Stimulated activated CD8-positive, alpha-beta memory T cell treated with anti-CD3 and anti-CD28 coated beads, Interleukin-7, amount 100 ng/mL, for 4 hours (primary cell): ENCODE measurements at places on chromosomes 12 and 14.

DNA sequence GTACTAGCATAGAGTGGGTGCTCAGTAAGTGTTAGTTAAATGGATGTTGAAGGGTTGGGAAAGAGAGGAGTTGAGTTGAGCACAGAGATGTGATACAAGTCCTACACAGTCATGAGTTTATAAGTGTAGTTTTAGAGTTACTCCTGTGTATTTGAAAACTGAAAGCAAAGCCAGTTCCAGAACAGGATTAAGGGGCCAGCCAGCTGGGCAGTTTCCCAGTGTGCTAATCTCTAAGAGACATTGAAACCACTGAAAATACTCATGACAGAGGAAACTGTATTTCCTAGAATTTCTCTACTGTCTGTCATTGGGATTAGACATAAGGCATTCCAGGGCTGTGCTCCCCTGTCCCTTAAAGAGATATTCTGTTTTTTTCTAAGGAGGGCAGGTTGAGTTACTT is 101.0 kb downstream of the DERA start:
- no peak for DNase-seq

DNA sequence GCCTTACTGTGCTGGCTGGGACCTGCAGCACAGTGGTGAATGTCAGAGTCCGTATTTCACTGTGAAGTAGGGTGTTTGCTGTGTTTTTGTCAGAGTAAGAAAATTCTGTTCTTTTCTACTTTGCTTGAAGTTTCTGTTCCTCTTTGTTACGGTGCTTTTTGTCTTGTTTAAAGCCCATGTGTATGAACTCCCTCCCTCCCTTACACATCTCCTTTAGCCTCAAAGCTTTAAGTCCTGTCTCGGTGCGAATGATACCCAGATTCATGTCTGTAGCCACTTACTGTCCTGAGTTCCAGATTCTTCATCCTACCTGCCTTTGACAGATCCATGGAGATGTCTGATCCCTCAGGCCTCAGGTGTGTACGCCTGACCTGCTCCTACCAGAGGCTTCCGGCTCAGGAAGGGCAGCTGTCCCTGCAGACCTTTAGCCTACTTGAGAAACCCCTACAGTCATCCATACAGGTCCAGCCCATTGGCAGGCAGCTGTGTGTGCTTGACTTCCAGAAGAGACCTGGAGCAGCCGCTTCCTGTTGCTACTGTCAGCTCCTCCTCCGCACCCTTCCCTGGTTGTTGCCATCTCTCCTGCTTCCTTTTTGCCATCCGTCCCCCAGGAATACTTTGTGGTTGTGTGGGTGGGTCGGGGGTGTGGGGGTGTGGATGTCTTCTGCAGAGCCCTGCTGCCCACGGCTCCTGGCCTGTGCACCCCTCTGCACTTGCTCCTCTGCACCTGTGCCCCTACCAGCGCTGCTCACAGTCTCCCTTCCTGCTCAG is 72.9 kb downstream of the DDX51 start:
- DNase-seq: no peak

DNA sequence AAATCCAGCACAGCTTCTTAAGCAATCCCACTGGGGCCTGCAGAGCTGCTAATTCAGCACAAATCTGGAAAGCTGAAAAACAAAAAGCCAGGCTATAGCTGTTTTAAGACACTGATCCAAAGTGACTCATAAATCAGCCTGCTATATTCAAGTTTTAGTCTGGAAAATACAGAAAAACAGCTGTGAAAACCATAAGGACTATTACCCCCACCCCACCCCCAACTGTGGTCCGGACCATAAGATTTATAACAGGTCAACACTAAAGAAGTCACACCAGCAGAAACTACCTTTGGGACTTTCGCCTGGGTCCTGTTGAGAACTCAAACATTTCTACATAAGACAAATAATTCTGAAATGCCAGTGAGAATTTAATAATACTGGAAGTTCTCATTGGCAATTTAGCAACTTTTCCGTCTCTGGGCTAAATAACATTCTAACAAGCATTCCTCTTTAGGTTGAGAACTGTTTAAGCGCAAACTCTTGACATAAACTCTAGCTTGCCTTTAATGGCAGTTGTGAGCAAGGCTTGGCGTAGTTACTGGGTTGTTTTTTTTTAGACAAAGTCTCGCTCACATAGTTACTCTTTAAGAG is 3.3 kb downstream of the LRIG3 start:
- no peak for DNase-seq

GRCh38 chr12:94162108-94162507 is 13.7 kb downstream of the PLXNC1 start:
- no peak for DNase-seq

GRCh38 chr12:26845057-26845666 is 12.2 kb upstream of the ITPR2 start:
- no peak for DNase-seq

DNA sequence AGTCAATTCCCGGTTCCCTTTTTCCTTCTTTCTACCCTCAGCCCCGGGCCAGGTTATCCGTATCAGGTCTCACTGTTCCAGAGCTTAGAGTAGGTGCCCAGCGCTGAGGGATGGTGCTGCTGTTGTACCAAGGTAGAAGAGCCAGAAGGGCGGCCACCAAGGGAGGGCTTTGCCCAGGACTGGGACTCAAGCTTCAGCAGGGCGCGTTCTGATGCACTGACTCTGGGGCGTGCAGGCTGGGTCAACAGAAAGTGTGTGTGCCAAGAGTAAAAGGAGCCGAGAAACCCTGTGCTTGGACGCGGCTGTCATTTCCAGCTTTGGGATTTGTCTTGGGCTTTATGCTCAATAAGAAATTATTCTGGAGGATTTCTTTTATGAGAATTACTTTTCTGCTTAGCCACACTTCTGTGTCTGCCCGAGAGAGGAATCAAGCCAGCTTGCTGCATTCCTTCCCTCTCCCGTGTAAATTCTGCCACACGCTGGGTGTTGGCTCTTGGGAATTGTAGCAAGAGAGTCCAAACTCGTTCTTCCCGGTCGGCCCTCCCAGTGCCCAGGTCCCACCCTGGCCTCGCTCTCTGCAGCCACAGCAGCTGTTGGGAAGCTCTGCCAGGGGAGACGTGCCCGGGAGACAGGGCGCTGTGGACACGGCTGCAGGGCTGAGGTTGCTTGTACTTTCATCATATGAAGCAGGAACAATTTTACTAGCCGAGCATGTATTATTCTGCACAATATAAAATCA is 98.0 kb downstream of the FBXL14 start:
- DNase-seq: no peak

DNA sequence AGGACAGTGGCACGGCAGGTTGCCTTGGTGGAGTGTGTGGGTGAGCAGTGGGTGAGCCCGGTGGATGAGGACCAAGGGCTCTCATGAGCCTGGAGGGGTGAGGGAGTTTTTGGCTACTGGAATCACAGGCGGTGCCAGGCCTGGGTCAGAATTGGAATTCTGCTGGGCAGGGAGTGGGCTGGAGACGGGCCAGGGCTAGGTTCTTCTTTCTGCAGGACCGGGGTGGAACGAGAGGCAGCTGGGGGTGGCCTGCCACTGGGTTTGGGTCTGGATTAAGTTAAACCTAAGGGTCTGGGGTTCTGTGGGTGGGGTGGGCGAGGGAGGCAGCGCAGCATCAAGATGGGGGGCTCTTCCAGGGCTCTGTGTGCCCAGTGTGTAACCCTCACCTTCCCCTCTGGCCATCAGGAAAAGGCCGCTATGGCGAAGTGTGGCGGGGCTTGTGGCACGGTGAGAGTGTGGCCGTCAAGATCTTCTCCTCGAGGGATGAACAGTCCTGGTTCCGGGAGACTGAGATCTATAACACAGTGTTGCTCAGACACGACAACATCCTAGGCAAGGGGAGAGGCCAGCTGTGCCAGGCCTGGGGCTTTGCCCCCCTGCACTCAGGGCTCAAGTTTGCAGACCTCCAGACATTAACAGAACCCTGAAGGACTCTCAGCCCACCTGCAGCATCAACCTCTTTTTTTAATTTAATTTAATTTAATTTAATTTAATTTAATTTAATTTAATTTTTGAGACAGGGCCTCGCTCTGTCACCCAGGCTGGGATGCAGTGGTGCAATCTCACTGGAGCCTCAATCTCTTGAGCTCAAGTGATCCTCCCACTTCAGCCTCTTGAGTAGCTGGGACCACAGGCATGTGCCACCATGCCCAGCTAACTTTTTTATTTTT is 7.0 kb downstream of the ACVRL1 start:
- no peak for DNase-seq

- no peak for DNase-seq
Observed at GRCh38 chr14:22024137-22024536, 350.5 kb upstream of the OR4E1 start.

DNA sequence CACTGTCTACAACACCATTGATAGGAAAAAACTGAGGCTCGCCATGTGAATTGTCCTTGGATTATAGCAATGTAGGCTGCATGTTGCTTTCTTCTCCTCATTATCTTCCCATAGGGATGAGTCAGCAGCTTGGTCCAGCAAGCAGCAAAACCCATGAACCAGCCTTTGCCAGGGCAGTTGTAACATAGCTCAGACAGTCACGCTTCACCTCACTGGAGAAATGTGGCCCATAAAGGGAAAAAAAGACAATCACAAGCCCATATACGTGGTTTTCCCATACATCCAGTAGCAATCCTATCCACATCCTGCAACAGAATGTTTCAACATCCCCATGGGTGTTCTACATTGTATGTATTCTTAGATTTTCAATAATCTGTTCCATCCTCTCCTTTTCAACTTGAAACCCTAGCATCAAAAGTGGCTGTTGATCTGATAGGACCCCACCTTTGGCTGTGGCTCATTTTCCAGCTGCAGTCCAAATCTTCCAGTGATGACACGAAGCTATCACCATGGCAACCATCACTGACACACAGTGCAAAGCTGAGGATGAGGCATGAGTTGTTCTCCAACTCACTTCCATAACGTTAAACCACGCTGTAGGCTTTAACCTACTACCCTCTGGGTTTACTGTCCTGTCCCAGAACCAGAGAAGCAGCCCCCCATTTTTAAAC is 34.0 kb downstream of the GRIN2B start:
- no peak for DNase-seq

- no peak for DNase-seq
Observed at GRCh38 chr12:70367258-70368141, 1.4 kb downstream of the KCNMB4 start.

DNA sequence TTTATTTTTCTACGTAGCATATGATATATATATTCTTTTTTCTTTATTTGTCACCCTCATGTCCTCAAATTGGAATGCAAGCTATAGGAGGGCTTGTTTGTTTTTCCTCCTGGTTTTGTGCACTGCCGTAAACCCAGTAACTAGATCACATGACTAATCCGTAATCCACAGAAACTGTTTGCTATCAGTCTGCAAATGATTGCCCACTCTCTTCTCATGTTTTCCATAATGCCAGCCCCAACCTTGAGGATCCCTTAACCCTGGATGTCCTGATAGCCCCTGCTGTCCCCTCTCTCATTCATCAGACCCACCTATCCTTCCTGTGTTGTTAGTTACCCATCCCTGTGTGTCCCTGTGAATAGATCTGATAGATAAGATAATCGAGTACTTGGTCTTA is 94.0 kb downstream of the TSPAN9 start:
- no peak for DNase-seq

GRCh38 chr12:92912052-92912451 is 17.0 kb downstream of the EEA1 start:
- DNase-seq: no peak

DNA sequence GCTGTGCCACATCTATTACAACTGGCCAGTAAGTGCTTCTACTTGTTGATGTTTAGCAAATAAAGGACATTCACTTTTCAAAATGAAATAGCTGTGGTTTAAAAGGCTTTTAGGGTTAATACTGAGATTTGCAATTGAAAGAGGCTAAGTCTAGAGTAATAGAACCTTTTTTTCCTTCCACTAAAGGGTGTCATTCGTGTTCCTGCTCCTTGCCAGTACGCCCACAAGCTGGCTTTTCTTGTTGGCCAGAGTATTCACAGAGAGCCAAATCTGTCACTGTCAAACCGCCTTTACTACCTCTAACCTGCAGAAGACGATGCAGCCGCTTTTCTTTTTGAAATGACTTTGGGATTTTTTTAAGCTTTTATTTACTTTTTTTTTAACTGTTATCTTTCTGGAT is 33.6 kb downstream of the PIWIL1 start:
- no peak for DNase-seq

- no peak for DNase-seq
Observed at GRCh38 chr14:46057799-46058198, 593.8 kb downstream of the RPL10L start.

GRCh38 chr12:107127482-107128430 is 34.4 kb upstream of the CRY1 start:
- DNase-seq: no peak

GRCh38 chr12:28114488-28114887 is 75.8 kb upstream of the CCDC91 start:
- no peak for DNase-seq

DNA sequence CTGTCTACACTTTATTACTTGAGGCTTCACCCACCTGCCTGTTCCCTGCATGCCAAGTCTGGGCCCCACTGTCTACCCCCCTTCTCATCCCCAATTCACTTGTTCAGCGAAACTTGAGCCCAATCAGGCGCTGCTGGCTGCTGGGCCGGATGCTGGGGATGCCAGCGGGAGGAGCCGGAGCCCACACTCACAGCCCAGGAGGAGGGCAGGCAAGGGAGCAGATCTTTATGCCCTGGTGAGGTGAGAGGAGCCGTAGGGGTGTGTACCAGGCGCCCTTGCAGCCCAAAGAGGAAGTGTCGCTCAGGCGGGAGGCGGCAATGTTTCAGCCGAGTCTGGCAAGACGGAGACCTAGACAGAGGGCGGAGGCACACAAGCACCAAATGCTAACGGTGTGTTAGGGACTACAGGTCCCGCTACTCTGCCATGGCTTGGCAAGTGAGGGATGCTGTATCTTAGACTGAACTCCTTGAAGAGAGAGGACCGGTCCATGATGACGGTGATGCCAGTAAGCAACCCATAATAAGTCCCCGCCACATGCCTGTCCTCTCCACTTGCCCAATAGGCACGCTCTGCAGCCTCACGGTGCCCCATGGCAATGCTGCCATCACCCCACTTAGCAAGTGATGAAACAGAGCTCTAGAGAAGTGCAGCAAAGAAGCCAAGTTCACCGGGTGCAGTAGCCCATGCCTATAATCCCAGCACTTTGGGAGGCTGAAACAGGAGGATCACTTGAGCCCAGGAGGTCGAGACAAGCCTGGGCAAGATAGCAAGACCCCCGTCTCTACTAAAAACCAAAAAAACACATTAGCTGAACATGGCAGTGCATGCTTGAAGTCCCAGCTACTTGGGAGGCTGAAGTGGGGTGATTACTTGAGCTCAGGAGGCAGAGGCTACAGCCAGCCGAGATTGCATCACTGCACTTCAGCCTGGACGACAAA is 41.6 kb downstream of the LRRC74A start:
- DNase-seq: no peak

DNA sequence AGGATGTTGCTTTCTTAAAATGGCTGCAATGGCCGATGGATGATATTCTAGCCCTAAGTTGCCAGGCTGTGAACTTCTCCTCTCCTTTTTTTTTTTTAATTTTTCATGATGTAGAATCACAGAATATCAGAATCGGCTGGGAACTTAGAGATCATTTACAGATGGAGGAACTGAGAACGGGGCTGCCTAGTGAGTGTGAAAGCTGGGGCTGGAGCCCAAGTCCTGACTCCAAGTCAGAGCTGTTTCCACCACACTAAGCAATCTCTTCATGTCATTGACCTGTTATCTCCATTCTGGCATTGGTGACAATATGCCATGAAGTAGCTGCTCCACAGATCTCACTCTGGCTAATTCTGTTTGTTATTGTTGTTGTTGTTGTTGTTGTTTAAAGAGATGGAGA is 121.7 kb downstream of the SLC38A1 start:
- no peak for DNase-seq
